ENCODE measurements at places on chromosomes 16 and 17.

DNA sequence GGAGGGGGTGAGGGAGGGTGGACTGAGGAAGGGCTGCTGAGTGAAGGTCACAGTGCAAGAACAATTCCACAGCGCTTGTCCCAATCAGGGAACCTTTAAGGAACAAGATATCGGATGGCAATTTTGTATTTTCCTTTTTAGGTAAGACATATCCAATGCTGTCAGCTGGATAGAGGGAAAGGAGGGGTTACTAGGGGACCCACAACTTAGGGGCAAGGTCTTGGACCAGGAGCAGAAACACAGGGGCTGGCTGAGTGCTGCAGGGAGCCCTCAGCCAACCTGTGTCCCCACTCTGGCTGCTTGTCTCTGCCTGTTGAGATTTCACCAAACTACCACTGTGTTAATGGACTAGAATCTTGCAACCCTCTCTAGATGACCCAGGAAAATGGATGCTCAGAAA is 47.6 kb downstream of the AKAP1 start:
- no peak for DNase-seq

DNA sequence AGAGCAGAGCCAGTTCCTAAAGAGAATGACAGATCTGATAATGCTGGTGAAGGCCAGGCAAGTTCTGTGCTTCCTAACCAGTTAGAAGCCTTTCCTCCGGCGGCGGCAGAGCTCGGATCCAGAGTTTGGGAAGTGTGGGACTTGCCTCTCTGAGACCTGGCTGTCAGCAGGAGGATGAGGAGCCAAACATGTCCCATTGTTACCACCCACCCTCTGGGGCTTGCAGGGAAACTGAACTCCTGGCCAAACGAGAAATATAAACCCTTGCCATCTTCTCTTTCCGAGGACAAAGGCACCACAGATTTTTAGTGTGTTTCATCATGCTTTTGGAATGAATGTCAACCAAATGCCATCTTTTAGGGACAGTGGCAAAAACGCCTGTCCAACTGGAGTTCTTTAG is 80.2 kb upstream of the SMURF2 start:
- DNase-seq, result no peak

DNA sequence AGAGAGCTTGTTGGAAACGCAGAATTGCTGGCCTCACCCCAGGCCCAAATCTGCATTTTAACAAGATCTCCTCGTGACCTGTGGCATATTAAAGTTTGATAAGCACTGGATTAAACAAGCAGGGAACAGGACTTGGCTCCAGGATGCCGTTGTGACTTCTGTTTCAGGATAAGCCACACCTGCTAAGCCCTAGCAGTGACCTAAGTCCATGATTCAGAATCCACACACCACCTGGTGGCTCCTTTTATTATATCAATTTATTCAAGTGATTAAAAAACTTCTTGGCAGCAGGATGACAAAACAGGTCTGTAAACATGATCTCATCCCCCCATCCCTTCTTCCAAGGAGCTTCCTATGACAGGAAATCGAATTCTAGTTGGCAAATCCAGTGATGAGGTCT is 9.1 kb downstream of the NAGPA start:
- DNase-seq, result no peak

- DNase-seq, result peak; percentile 76
Observed at GRCh38 chr17:83079352-83079747, at the start of gene METRNL. Gene METRNL (plus strand): TSS chr17:83079609. CDS start chr17:83079816, 207 bp downstream.

- no peak for DNase-seq
Observed at GRCh38 chr17:39981766-39982375, 1.3 kb downstream of the PSMD3 start.

GRCh38 chr16:50213939-50214519 is 52.3 kb upstream of the ADCY7 start:
- no peak for DNase-seq

DNA sequence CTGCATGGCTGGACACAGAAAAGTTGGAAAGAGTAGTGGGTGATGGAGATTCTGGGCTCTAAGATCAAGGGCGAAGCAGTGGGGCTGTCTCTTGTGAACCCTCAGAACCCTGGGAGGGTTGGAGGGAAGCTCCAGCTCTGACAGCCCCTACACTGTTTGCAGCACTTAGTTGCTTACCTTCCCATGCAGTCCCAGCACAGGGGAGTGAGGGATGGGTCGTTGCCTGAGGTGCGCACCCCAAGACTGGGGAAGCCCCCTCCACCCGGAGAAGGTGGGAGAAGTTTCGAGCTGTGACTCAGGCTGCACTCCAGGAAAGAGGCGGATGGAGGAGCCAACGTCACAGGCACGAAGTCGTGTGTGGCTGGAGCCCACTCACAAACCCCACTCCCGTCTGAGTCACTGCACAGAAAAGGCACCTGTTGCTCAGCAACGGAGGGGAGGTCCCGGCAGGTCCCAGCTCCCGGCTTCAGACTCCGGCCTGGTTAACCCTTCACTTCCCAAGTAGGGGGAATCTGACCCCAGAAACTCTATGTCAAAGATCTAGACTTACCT is 60.1 kb downstream of the AIPL1 start:
- DNase-seq, result peak; percentile 82

DNA sequence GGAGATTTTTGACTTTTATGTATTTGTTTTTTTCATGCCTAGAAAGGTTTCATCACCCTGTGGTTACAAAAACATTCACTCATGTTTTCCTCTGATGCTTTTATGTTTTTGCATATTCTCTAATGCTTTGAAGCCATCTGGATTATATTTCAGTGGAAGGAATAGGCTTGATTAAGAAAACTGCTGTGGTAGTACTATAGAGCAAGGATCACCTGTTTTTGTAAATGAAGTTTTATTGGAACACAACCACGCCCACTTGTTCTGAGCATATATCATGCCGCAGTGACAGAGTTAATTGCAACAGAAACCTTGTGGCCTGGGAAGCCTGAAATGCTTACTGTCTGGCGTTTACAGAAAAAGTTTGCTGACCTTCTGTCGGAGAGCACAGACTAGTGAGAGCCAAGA is 11.5 kb downstream of the COX10 start:
- DNase-seq, result no peak

- no peak for DNase-seq
Observed at GRCh38 chr16:7246578-7246977, 86.1 kb upstream of the RBFOX1 start.

DNA sequence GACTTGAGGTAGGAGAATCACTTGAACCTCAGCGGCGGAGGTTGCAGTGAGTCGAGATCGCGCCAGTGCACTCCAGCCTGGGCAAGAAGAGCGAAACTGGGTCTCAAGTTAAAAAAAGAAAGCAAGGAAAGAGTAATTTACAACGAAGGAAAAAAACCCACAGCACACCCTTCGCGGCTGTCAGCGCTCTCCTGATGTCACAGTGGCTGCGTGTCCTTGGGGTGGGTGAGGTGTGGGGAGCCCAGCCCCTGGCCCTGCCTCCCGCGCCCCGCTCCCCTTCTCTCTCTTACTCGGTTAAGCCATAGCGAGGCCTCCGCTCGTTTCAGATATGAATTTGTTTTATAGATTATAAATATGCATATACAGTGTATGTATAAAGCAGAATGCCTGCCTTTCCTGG is 740 bp upstream of the JPT2 start:
- no peak for DNase-seq

DNA sequence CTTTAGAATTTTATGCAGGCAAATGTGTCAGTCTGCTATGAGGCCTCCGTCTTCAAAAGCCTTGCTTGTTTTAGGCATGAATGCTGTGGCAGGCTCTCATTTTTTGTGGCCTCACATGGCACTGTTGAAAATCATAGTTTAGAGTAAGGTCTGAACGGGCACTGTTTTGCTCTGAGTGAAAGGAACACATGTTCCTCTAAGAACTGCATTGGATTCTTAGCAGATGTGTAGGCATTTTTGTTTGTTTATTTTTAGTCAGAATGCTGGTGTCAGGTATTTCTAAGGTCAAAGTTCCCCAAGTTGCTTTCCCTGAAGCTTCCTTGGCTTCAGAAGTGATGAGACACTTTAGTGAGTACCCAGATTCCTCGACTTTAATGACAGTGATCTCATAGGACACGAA is 173.7 kb downstream of the HS3ST3B1 start:
- no peak for DNase-seq

All from stimulated activated naive CD8-positive, alpha-beta T cell treated with anti-CD3 and anti-CD28 coated beads, Interleukin-15, Interleukin-2, amounts not matched to agents 100 U/mL and 50 U/mL, for 24 hours (primary cell).